NCI-H2081 (cell line): ENCODE measurements at places on chromosomes 12 and 14.

GRCh38 chr12:103833891-103834290 lies 7.1 kb downstream of the NT5DC3 start:
- DNase-seq = no peak

DNA sequence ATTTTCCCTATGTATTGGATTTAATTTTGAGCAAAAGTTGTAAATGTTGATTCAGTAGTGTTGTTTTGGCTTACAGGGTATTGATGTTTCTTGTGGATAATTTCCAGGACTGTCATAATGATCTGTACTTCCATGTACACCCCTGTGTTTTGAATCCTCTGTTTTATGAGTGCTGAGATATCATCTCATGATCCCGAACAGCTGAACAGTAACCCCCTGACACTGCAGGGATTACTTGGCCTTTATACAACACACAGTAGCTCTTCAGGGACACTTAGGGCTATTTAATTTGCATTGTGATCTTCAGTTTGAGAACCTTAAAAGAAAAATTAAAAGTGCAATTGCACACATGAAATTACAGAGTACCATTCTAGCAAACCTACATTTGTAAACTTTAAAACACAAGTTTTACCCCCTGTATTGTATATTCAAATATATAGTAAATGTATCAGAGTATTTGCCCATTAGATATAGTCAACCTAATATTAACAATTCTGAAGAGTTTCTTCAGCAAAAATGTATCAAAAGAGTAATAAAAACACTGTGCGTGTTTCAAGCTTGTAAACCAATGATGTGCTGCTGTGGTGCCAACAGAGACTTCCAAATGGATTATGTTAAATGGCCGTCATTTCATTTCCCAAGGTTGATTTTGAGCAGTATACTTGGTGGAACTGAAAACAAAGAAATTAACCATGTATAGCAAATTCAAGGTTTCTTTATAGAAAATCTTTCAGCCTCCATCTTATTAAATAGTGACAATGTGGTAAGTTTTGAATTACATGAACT lies 27.9 kb upstream of the MYF6 start:
- no peak for DNase-seq

DNA sequence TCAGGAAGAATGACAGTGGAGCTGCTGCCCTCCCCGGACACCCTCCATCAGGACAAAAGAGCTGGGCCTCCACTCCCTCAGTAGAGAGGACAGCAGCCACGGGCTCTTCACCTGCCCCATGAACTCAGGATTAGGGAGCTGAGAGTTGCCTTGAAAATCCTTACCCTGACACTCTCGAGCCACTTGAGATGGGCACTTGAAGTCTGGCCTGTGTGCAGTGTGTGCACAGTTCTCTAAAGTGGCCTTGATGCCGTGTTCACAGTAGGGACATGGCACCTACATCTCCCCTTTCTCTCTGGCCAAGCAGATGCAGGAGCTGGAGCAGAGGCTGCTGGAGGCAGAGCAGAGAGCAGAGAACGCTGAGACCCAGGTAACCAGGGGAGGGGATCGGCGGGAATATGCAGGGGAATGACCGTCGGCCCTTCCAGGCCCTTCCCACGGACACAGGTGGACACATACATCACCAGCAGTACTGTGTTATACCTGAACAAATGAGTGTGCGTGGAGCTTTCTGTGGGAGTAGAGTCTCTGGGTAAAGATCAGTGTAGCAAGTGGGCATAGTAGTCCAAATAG lies 22.5 kb downstream of the PLEKHH1 start:
- no peak for DNase-seq

GRCh38 chr14:61406675-61407074 lies 85.3 kb downstream of the PRKCH start:
- DNase-seq = no peak

DNA sequence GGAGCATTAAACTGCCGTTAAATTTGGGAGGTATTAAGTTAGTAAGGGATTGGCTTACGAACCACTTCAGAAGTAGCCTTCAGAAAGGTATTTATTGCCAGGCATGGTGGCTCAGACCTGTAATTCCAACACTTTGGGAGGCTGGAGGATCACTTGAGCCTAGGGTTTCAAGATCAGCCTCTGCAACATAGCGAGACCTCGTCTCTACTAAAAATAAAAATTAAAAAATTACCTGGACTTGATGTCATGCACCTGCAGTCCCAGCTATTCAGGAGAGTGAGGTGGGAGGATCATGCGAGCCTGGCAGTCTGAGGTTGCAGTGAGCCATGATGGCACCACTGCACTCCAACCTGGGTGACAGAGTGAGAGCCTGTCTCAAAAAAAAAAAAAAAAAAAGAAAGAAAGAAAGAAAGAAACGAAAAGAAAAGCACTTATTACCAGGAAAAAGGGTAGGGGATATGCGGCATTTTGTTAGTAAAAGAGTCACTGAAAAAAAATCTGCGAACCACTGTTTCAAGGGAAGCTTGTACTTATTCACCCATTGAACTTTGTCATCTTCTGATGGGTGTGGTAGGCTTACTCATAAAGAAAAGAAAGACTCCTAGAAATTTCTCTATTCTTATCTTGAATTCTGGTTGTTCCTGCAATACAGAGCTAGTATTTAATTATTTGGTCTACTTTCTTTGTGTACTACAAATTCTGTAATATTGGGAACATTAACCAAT lies 33.6 kb upstream of the PLEKHA5 start:
- DNase-seq = no peak

GRCh38 chr14:89432226-89432625 lies 15.2 kb upstream of the FOXN3 start:
- peak; percentile 53 for DNase-seq

GRCh38 chr12:1479645-1480044 lies 114.7 kb downstream of the FBXL14 start:
- no peak for DNase-seq

DNA sequence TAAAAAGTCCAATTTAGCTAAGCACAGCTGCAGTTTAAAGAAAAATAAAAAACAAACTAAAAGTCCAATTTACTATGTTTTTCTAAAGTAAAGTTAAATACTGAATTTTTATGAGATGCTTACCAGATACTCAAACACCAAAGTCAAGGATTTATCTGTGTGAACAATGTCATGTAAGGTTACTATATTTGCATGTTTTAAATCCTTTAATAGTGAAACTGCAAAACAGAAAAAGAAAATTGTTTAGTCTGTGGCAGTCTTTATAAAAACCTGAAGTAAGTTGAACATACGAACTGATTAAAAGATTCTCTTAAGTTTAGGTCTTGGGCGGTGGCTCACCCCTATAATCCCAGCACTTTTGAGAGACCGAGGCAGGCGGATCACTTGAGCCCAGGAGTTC lies 102.7 kb downstream of the CDK17 start:
- DNase-seq = no peak

GRCh38 chr12:64461634-64462414 lies 9.9 kb downstream of the TBK1 start:
- DNase-seq = no peak

DNA sequence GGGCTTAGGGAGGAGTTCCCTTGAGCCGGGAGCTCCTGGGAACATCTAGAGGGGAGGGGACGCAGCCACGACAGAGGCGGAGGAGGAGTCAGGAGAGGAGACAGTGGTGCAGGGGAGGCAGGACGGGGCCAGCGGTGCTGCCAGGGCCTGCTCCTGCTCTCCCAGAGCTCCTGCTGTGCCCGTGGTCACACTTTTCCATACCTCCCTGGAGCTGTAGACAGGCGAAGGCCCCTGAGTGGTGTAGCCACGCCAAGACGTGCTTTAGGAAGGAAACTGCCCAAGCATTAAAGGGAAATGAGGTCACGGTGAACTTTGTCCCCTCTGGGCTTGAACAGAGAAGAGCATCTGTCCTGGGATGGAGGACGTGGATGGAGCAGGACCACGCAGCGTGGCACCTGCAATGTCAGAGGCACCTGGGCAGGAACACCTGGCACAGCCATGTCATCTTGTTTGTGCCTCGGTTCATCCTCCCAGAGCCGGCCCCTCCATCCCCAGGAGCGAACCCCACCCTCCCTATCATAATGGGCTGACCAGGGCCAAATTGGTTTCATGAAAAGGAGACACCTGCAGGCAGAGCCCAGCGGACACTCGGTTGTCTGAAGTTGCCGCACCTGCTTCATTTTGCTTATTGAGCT lies 239.5 kb upstream of the SFSWAP start:
- DNase-seq = no peak

GRCh38 chr14:41505491-41505890 lies 101.2 kb upstream of the LRFN5 start:
- no peak for DNase-seq

GRCh38 chr12:95412482-95413311 lies 61.3 kb upstream of the METAP2 start:
- DNase-seq = no peak

- DNase-seq = no peak
These were observed 40.3 kb downstream of the CEP128 start for GRCh38 chr14:80901260-80901659.

DNA sequence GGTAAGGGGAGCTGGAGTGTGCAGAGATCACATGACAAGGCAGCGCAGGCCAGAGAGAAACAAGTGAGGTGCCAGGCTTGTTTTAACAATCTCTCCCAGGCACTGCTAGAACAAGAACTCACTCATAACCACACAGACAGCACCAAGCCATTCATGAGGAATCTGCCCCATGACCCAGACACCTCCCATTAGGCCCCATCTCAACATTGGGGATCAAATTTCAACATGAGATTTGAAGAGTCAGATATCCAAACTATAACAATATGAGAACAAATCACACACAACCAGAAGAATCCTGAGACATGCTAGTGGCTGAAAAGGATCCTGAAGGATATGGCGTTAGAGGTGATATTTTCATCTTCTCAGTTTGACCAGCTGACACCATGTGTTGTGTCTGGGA lies 21.9 kb downstream of the OR6J1 start:
- DNase-seq = no peak

- DNase-seq = no peak
These were observed 117.3 kb downstream of the CFAP54 start for GRCh38 chr12:96606644-96607043.

GRCh38 chr12:1807087-1807860 lies 13.1 kb upstream of the LRTM2 start:
- DNase-seq = no peak

GRCh38 chr12:118958520-118958919 lies 22.8 kb upstream of the SRRM4 start:
- DNase-seq = no peak

GRCh38 chr14:76918782-76919394 lies 92.7 kb downstream of the LRRC74A start:
- DNase-seq = peak; percentile 43

GRCh38 chr12:86193931-86194330 lies 62.3 kb downstream of the MGAT4C start:
- no peak for DNase-seq

GRCh38 chr14:77843651-77844050 lies 43.7 kb downstream of the ADCK1 start:
- DNase-seq = no peak

GRCh38 chr12:53221203-53222080 lies 10.6 kb downstream of the RARG start:
- peak; percentile 34 for DNase-seq

GRCh38 chr14:65486863-65487262 lies 74.3 kb downstream of the FUT8 start:
- DNase-seq = no peak

DNA sequence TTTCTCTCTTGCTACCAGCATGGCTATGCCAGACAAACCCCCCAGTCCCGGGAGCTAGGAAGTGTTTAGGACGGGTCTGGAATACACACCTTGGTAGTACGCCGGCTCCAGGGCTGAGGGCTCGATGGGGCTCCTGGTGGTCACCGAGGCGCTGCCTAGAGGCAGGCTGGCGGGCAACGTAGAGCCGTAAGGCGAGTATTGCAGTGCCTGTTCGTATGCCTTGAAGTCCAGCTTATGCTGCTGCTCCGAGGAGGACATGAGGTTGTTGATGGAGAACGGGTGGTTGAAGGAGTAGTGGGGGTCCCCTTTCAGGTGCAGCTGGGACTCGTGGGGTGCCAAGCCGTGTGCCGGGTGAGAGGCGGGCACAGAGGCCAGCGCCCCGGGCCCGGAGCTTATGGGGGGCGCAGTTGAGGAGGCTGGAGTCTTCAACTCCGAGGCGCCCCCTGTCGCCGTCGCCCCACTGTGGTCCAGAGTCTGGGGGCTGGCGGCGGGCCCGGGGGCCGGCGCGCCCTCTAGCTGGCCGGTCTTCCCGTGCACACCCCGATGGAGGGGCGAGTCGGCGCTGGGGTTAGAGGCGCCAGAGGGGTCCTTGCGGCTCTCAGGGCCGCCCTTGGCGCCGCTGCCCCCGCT lies 3.6 kb downstream of the FOXA1 start:
- peak; percentile 81 for DNase-seq

GRCh38 chr14:23657959-23658470 lies 21.9 kb downstream of the DHRS2 start:
- DNase-seq = no peak

DNA sequence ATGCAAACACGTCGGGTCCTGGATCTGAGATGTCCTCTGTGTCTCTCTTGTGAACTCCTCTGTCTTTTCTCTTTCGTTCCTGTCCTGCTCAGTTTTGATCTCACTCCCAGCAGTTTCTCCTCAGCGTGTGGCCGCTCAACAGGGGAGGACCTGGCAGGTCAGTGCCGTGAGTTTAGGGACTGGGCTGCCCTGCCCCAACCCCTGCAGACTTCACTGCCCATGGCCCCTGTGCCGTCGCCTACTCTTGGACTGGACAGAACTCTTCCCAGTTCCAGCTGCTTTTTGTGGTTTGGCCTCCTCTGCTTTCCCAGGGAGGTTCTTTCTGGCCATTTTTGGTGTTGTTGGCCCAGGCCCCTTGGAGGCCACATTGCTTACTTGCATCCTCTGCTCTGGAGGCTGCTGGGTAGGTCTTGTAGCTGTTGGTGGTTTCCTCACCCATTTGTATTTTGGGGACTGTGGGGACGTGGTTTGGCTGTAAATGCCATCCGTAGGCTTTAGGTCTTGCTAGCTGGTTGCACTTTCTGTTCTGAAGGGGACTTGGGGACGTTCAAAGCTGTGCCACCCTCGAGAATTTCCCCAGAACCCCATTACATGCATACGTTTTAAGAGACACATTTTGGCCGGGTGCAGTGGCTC lies 20.0 kb upstream of the DNAH10 start:
- no peak for DNase-seq

DNA sequence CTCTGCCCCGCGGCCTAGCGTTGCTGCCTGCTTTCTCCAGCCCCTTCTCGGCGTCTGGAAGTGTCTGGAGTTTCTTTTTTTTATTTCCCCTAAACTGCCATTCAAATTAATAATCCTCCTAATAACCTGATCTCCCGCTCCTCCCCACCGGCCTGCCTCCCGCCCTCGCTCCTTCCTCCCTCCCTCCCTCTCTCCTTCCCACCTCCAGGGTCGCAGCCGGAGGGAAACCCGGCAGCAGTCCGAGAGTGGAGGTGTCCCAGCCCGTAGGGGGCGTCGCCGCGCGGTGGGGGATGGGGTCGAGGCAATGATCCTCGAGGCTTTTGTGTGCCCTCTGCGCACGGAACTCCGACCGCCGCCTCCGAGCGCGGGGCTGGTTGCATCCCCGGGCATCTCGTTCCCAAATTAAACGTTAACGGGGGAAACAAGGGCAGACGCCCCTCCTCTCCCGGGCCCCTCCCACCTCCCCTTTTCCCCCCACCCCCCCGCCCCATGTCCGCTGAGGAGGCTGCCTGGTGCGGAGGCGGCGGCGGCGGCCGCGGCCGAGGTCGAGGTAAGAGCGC lies 1.0 kb upstream of the SOCS2 start:
- peak; percentile 37 for DNase-seq

- DNase-seq = no peak
These were observed 10.8 kb upstream of the BIN2 start for GRCh38 chr12:51334764-51335163.
